Ovary (tissue), 10 donors: ENCODE measurements at places on chromosomes 2 and 18. TPM values are rescaled to one million over a fixed set of nuclear protein-coding genes. Genes with fewer than 3 reads are reported as not detected.

- no peak for DNase-seq
Measured at GRCh38 chr2:118968961-118969733, 27.2 kb downstream of the MARCO start.

- DNase-seq, result no peak
Measured at GRCh38 chr2:11375025-11375688, 30.7 kb upstream of the ROCK2 start.

GRCh38 chr2:101759162-101759561, 61.7 kb downstream of the MAP4K4 start:
- no peak for DNase-seq

- peak; percentile 52 for DNase-seq
Measured at GRCh38 chr2:110678457-110679336, 834 bp upstream of the BUB1 start.

- DNase-seq, result no peak
Measured at GRCh38 chr18:51321696-51322095, 124.2 kb upstream of the MEX3C start.

DNA sequence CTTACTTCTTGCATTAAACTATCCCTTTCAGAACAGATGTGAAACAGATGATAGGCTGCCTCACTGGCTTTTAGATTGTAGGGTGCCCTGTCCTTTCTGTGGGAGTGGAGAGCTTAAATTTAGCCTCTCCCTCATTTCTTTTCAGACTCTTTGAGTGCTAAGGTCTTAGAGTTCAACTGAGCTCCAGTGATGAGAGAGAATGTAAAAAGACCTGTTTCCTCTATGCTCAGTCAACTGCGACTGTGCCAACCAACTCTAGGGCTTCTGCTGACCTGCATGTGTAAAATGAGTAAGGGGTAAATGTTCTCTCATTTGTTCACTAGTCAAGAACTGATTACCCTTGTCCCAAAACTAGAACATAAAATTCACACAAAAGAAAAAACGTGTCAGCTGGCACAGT, 104.8 kb upstream of the TGFA start:
- DNase-seq, result no peak

DNA sequence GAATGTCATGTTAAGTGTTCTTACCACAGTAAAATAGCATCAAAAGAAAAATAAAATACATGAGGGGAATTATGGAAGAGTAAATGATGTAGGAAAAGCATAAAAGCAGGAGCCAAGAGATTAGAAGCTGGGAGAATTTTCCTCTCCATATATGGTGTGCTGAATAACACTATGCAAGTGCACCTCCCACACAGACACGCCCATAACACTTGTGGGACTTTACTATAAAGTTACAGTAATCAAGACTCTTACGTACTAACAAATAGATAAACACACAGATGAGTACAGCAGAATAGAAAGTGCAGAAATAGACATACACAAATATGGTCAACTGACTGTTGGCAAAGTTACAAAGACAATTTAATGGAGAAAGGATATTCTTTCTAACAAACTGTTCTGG, 16.0 kb upstream of the SPHKAP start:
- DNase-seq, result no peak

The IL1F10 gene
- not detected for total RNA-seq

The MEP1B gene
- total RNA-seq, result not detected
